ENCODE measurements at places on chromosomes 1 and 21.

- H3K27ac ChIP-seq: peak overlapping the region; percentile 47
- no peaks in the 10 kb centered on the region for H3K27me3 ChIP-seq
- DNase-seq: no peak
Observed at GRCh38 chr1:226722901-226723656, 16.0 kb downstream of the ITPKB start.

DNA sequence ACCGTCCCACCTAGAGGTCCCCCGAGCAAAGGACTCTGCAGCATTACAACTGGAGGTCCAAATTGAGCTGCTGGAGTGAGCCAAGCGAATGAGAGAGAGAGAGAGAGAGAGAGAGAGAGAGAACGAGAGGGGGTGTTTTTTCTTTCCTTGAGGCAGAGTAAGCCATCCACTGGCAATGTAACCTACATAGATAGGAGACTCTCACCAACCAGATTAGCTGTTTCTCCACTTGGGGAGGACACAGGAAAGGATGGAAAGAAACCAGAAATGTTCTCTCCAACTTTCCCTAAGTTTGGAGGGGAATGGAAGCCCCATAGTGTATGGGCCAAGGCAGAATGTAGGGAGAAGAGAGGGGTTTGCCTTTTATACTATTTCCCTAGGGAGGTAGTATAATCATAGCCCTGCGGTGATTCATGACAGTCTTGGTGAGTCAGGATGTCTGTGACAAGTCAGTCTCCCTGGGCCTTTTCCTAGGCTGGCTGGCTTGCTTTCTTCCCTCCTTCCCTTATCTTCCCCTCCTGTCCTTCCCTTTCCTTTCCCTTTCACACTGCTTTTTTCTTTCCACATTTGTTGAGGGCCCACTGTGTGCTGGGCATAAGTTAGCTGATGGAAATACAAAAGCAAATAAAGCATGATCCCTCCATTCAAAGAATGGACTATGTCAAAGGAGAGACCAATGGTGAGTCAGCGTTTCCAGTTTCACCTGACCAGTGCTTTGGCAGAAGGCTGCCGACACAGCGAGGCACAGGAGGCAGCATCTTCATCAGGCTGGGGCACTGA is 7.1 kb downstream of the FNDC7 start:
- no peaks in the 10 kb centered on the region for H3K27me3 ChIP-seq
- H3K36me3 ChIP-seq: no peaks in the 10 kb centered on the region
- peaks cover 4% of the 10 kb centered on the region for H3K4me1 ChIP-seq
- H3K27ac ChIP-seq: no peak overlapping the region
- no peak for DNase-seq

- H3K36me3 ChIP-seq: no peaks in the 10 kb centered on the region
- H3K27ac ChIP-seq: no peak overlapping the region
- no peaks in the 10 kb centered on the region for H3K27me3 ChIP-seq
- H3K4me3 ChIP-seq: no peak overlapping the region
Observed at GRCh38 chr1:2569060-2569459, 12.9 kb downstream of the TNFRSF14 start.

DNA sequence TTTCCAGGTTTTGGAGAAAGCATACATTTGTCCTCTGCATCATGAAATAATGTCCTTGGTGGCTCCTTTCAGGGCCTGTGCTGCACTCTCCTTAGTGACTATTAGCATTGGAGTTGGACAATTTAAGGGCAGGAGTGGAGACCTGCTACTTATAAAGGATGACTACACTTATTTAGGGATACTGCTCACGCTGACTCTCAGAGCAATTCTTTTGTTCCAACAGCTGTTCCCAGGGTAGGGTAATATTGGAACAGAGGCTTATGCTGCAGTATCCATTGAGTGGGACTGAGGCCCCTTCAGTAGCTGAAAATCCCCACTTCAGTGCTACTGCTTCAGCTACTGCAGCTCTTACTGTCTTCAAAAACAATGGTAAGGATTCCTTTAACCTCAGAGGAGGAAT is 84.6 kb downstream of the GPR88 start:
- no peaks in the 10 kb centered on the region for H3K4me1 ChIP-seq
- no peaks in the 10 kb centered on the region for H3K36me3 ChIP-seq
- H3K27ac ChIP-seq: no peak overlapping the region
- H3K4me3 ChIP-seq: no peak overlapping the region

GRCh38 chr1:108916788-108917187 is 40.0 kb downstream of the GPSM2 start:
- H3K36me3 ChIP-seq: no peaks in the 10 kb centered on the region
- H3K27me3 ChIP-seq: no peaks in the 10 kb centered on the region
- DNase-seq: no peak
- H3K27ac ChIP-seq: no peak overlapping the region
- no peaks in the 10 kb centered on the region for H3K4me1 ChIP-seq

DNA sequence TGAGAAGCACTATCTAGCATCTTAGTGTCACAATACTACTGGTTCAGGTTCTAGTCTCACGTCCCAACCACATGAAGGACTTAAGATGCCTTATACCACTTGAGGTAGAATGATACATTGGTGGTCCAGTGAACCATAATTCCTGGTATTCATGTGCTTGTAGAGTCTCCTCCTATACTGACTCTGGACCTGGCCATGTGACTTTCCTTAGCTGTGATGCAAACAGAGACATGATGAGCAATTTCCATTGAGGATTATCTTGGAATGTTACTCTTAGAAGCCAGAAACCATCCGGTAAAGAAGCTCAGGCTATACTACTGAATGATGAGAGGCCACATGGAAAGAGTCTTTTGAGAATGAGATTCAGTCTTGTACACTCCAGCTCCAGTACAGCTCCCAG is 105.7 kb downstream of the NME7 start:
- H3K27ac ChIP-seq: no peak overlapping the region
- H3K27me3 ChIP-seq: no peaks in the 10 kb centered on the region
- DNase-seq: no peak

GRCh38 chr21:34147792-34148418 is 74.5 kb downstream of the MRPS6 start:
- DNase-seq: peak; percentile 29
- H3K27ac ChIP-seq: peak overlapping the region; percentile 73
- no peak overlapping the region for H3K4me3 ChIP-seq
- peaks cover 18% of the 10 kb centered on the region for H3K4me1 ChIP-seq
- no peaks in the 10 kb centered on the region for H3K27me3 ChIP-seq
